LHCN-M2 (cell line): ENCODE measurements at places on chromosomes 13 and 19. TPM values are rescaled to one million over a fixed set of nuclear protein-coding genes. Genes with fewer than 3 reads are reported as not detected.

Gene KIR3DL2
- total RNA-seq = not detected in 2 replicates

Gene CD33
- 0.11 and 1.3 TPM in 2 replicates for total RNA-seq

Gene PSG1
- total RNA-seq = 0.13 and 1.4 TPM in 2 replicates

Gene KIR2DL4
- not detected in 2 replicates for total RNA-seq
